Mucosa of gallbladder (tissue), 1 donor: ENCODE measurements at places on chromosomes 16 and 17.

GRCh38 chr17:41968676-41969075 is 2.1 kb downstream of the CNP start:
- no peak for DNase-seq

DNA sequence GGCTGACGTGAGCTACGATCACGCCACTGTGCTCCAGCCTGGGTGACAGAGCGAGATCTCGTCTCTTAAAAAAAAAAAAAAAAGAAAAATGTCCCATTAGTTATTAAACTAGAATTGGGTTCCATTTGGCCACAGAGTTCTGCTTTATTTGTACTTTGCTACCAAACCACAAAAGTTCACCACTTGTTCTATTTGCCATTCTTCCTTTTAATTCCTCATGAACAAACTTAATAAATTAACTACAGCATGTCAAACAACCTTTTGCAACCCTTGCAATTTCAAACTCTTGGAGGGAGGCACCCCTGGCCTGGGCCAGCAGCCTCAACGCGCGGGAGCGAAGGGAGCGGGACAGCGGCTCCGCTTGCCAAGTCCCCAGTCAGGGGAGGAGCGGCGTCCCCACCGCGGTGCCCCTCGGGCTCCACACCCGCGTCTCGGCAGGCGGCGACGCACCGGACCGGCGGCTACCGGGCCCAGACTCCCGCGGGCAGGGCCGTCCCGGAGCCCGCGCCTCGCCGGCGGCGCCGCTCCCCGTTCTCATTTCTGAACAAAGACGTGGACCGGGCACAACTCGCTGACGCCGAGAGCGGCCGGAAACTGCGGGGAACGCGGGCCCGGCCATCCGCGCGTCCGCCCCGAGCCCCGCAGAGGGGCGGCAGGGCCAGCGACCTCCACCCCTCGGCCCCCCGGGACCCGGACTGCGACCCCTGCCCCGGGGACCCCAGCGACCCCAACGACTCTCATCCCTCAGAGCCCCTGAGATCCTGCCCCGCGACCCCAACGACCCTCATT is 775 bp downstream of the CYTH1 start:
- no peak for DNase-seq

GRCh38 chr17:57629470-57629869 is 115.6 kb downstream of the CCDC182 start:
- DNase-seq = no peak

GRCh38 chr16:1687427-1688316 is 9.6 kb downstream of the JPT2 start:
- DNase-seq = no peak

DNA sequence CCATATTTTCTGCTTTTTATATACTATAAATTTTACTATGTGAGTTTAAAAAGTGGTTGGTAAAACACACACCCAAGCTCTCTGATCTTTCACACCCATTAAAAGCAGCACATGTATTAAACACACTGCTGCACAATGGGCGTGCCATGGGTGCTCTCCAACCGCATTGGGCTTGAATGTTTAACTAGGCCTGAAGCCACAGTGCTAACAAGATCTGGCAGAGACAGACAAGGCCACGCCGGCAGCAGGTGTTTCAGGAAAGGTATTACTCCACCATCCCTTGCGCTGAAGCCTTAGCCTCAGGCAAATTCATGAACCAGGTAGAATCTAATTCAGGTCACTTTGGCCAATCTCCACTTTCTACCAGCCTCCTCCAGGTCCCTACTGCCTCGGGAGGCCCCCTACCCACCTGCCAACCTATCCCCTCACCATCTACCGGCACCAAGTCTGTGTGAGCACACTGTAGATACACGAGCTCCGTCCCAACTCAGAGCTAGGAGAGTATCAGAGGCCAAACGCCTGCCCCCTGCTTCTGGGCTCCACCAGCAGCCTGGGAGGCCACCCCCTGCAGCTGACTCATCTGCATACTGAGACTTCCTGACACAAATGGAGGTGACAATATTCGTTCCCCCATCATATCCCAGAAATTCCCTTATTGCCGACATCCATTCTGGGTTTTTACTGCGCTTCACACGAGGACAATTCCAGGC is 95.0 kb downstream of the ADCY9 start:
- peak; percentile 84 for DNase-seq

GRCh38 chr16:869823-870641 is 69.5 kb upstream of the GNG13 start:
- no peak for DNase-seq

- DNase-seq = no peak
Observed at GRCh38 chr16:25217921-25218320, 1.2 kb downstream of the AQP8 start.

GRCh38 chr17:79023886-79024771 is at the start of gene C1QTNF1:
TSS of gene C1QTNF1 (plus strand) at chr17:79024169. CDS start at chr17:79043969, 19,800 bp downstream.
- no peak for DNase-seq

DNA sequence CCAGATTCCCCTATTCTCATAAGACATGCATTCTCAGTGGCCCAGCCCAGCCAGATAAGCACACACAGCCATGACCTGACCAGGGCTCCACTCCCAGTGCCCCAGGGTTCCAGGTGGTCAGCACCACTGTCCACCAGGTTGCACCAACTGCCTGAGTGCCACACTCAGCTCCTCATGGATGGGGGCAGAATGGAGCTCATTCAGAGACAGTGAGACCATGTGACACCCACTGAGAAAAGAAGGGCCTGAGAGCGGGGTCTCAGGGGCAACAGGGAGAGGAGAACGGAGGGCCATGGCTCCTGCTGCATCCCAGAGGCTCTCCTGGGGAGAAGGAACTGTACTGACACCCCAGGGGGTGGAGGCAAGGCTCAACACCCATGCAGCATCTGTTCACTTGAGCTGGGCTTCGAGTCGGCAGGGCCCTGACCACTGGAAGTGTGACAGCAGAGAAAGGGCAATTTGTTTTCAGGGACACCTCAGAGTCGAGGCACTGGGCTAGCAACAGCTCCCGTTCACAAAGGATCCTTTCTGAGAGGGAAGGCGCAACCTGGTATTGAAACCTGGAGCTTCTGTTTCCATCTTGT is 18.7 kb upstream of the SLC38A8 start:
- DNase-seq = no peak

DNA sequence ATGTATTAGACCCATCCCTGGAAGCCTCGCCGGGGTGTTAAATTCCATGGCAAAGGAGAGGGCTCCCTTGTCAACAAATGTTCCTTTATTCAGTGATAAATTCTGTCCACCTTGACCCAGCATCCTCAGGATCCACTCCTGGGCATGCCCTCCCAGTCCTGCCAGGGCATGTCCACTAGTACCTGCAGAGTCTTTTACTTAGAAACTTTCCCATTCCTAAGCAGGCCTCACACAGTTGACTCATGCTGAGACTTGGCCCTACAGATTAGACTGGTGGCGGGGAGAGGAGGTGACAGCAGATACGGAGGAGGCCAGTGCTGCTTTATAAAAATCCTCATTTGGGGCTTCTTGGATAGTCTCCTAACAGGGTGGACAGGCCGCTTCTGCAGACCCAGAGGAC is 88.8 kb downstream of the CYLD start:
- no peak for DNase-seq

- no peak for DNase-seq
Observed at GRCh38 chr16:68275611-68276191, 11.4 kb downstream of the SLC7A6 start.

- DNase-seq = no peak
Observed at GRCh38 chr16:47851146-47851545, 304.6 kb downstream of the ABCC12 start.

GRCh38 chr16:14434860-14435259 is 195.2 kb downstream of the PARN start:
- DNase-seq = no peak

GRCh38 chr17:81549031-81549557 is 3.1 kb downstream of the FAAP100 start:
- DNase-seq = no peak

- no peak for DNase-seq
Observed at GRCh38 chr17:77527836-77528505, 387.2 kb downstream of the SEC14L1 start.

GRCh38 chr16:3949287-3949686 is 68.8 kb upstream of the CREBBP start:
- no peak for DNase-seq

DNA sequence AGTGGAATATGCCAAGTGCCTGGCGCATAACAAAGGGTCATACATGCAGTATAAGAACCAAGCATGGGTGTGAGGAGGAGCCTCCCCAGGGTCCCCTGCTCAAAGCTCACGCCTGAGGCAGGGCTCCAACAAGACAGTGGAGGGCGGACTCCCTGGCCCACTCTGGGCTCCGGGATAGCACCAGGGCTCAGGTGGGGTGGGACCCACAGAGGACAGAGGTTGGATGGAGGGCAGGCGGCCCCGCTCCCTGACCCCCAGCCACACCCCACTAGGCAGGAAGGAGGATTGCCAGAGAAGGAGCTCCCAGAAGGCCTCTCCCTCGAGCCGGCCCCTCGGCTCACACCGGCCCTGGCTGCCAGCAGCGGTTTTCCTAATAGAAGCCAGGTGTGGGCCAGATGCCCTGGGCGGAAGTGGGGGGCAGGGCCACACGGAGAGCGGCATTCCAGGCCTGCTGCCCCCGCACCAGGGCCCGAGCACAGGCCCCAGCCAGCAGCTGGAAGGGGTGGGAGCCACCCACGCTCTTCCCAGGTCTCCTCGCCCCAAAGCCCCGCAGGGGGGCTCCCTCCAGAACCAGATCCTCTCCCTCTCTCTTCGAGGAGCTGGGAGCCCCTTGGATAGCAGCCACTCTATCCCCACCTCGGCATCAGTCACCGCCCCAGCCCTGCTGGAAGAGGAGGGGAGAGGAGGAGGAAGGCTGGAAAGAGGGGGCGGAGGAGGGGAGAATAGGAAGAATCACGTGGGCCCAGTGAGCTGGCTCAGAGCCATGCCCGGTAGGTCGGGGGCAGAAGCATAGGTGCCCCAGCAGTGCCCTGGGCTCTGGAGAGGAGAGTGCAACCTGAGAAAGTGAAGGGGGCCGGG is 21.0 kb downstream of the VASN start:
- no peak for DNase-seq

GRCh38 chr17:56297184-56297583 is 143.9 kb downstream of the ANKFN1 start:
- DNase-seq = no peak

DNA sequence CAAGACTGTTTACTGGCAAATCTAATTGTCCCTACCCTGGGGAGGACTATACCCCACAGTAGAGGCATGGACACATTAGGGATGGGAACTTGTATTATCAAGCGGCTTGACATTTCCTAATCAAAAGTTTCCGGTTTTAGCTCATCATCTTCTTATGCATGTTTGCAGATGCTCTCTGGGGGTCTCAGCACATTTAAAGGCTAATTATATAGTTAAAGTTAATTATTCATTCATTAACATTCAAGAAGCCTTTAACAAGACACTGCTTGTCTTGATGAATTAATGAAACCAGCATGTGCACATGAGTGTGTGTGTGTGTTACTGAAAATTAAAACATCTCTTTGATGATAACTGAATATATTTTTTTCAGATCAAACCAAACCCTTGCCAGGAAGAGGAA is 377.1 kb downstream of the GRIN2A start:
- no peak for DNase-seq

GRCh38 chr16:17452922-17453321 is 17.8 kb downstream of the XYLT1 start:
- DNase-seq = no peak

DNA sequence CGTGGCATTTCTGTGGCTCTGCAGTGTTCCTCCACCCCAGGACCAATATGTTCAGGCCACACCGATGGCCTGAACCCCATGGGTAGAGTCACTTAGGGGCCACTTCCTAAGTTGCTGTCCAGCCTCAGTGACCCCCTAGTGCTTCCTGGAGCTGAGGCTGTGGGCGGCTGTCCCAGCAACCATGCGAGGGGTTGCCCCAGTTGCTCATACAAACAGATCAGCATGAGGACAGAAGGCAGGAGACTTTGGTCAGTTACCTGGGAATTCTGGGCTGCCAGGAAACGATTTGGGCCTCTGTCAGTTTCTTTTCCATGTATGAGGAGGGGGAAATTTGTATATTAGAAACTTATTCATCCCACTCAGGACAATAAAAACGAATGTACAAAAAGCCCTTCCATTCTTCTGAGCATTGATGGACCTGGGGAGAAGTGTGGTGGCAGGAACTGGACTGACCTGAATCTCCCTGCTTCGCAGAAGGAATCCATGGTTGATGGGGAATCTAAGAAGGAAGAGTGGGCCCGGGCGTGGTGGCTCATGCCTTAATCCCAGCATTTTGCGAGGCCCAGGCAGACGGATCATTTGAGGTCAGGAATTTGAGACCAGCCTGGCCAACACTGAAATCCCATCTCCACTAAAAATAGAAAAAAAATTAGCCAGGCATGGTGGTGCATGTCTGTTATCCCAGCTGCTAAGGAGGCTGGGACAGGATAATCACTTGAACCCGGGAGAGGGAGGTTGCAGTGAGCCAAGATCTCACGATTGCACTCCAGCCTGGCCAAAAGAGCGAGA is 4.9 kb upstream of the IL32 start:
- DNase-seq = no peak

DNA sequence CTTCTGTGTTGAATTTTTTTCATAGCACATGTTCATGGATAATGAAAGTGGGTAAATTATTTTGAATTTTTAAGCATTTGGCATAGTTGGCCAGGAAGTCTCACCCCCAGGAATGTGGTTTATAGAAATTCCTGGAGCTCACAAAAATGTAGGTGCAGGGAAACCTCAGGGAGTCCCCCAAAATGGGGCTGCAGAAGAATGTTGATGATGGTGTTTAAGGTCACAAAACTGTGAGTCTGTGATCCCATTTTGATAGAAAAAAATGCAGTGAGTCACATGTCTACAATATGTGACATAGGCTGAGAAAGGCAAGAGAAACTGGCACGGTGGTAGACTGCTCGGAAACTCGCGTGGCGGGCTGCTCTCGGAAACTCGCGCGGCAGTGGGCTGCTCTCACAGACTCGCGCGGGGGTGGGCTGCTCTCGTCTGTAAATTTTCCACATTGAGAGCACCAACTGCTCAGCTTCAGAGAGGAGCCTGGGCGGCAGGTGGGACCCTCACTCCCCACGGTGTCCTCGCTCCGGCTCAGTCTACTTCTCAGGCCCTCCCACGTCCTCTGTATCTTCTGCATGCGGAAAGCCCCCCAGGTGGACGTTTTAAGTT is 18.7 kb upstream of the MC1R start:
- DNase-seq = no peak

DNA sequence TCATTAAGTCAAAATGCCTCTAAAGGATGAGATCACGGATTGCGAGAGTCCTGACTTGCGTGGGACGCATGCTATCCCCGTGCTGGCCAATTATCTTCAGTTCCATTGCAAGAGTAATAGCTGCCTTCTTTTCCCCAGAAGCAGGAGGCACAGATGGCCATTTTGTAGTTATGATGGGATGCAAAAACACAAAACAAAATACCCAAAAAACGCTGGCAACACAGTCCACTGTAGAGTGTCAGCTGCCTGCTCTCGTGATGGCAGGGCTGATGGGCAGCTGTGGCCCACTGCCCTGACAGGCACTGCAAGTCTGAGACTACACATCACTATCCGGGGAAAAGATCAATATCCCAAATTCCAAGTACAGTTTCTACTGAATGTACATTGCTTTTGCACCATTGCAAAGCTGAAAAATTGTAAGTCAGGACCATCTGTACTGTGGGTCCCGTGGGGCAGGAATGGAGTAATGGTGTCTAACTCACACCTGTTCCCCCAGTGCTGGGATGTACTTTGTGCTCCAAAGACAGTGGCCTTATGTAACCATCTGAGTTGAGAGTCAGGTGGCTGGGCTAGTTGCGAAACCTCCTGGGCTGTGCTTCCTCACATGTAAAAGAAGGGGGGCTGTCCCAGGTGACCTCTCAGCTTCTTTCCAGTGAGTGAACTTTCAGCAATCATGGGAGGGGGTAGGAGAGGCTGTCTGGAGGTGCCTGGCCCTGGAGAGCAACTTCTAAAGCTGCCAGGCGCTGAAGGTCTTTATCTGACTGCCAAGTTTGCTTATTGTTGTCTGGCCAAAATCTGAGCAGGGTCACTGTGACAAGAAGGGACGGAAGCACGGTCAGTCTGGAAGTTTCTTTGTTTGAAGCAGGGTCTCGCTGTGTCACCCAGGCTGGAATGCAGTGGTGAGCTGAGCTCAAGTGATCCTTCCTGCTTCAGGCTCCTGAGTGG is 4.7 kb downstream of the SLC47A1 start:
- DNase-seq = peak; percentile 81
